GM18507 (cell line): ENCODE measurements at places on chromosomes 3 and 15.
A peak's percentile ranks its signal among the peaks of the same experiment; 100 is the strongest.

DNA sequence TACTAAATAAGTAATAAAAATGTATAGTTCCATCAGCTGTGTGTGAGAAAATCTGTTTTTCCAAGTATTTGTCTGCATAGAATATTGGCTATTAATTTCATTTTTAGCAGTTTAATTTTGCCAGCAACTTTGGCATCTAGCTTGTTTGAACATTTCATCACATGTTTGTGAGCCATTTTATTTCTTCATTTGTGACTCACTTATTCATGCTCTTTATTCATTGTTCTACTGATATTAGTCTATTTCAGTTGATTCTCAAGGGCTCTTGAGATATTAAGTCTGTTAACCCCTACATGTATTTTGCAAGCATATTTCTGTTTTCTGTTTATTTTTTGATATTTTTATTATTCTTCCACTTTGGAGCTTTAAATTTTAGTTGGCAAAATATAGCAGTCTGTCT is 74.0 kb upstream of the PHLDB2 start:
- no peak for DNase-seq

GRCh38 chr15:60582370-60583036 is 103.6 kb upstream of the ICE2 start:
- no peak for DNase-seq

DNA sequence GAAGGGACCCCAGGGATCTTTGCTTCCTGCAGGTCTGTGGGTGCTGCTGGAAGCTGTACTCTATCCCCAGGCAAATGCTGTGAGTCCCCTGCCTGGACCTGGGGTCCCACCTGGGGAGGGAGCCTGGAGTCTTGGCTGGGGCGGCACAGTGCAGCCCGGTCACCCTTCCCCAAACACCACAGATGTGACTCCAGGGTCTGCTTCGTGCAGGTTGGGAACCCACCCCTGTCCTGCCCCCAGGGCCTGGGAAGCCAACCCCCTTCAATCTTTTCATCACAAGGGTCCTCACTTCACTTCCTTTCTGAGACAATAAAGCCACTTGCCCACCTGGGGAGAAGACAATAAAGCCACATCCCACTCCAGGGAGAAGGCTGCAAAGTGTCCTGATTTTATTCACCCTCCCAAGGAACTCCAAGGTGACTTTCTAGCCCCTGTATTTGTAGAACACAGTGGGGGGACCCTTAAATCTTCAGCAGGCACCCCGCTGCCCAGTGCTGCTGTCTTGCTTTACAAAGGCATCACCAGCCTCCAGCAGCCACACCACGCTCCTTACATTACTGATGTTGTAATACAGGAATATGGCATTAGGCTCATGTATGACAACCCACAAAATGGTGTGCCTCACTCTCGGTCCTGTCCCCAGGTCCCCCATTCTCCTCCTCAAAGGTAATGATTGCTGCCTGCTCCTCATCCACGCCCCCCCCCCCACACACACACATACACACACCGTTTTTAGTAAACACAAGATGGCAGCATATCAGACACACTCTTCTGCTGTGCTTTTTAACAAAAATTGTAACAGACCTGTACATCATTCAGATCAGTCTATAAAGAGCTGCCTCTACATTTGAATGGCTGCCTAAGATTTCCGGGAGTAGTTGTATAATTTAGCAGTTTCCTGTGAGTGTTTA is 9.9 kb downstream of the C3orf22 start:
- DNase-seq: no peak

GRCh38 chr15:29045717-29046116 is 159.9 kb downstream of the APBA2 start:
- DNase-seq: no peak

- no peak for DNase-seq
Measured at GRCh38 chr3:129476586-129476985, 36.6 kb downstream of the IFT122 start.

DNA sequence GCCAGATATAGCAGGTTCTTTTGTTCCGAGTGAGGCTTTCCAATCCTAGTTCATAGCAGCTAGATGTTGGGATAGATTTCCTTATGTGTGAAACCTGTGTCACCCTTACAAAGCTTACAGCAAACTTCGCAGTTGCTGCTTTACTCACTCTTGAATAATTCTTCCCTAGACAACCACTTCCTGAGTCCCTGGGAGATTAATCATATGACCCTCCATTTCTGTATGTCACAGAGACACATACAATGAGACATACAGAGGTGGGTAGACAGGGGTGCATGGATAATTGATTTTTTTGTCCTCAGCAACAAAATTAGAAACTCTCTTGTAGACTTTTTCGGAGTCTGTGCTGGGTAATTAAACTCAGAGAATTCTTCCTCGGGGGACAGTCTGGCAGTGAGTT is 163.2 kb downstream of the NSUN3 start:
- no peak for DNase-seq

DNA sequence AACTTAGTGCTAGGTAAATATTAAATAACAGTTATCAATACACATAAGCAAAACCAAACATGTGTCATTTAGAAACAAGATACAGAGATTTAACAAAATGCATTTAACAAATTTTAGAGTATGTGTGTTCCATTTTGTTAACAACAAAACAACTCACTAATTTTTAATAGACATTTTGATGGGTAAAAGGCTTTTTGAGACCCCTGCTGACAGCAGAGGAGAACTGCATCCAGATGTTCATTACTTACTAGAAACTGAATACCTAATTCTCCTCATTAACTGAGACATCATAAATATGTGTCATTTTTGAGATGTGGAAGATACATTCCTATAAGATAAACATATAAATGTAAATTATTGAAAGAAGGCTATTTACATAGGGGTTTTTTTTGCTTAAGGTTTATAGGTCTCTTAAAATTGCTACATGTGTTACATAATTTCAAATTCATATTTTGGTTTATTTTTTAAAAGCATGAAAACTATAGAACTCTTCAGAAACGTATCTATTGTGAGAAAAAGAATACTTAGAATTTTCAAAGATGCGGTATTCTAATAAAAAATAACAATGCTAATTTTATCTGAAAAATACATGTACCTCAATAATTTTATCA is 1009.8 kb downstream of the TUSC7 start:
- DNase-seq: peak; percentile 0
